ENCODE measurements at places on chromosomes 6 and 20.

GRCh38 chr20:60255415-60255814, 297.2 kb downstream of the CDH26 start:
- no peak for DNase-seq

- peak; percentile 47 for DNase-seq
Measured at GRCh38 chr6:13924146-13924948, 405 bp upstream of the RNF182 start.

DNA sequence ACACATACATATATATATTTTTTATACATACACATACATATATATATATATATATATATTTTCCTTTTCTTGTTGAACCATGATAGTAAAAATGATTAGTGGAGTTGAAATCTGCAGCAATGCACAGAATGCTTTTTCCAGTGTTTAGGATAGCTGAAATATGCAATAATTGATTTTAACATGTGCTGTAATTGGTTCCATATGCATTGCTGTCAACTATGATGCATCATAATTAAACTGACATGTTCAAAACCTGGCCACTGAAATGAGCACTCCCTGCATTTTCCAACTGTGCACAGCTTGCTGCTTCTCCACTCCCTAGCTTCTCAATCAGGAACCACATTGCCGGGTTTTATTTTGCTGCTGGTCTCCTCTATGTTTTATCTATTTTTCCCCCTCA, 358.3 kb downstream of the PAX1 start:
- no peak for DNase-seq

DNA sequence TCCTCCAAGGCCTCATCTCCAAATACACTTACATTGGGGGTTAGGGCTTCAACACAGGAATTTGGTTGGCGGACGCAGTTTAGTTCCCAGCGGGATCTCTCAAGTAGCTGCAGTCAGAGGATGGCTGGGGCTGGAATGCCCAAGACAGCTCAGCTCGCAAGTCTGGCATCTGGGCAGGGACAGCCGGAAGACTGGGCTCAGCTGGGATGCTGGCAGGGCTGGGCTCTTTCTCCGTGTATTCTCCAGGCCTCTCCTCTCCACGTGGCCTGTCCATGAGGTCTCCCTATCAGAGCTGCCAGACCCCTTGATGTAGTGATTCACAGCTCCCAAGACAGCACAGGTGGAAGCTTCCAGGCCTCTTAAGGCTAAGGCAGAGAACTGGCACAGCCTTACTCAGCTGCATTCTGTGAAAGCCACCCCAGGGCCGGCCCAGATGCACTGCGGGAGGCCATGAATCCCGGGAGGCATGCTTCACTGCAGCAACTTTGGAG, 5.0 kb downstream of the FGD2 start:
- no peak for DNase-seq

- no peak for DNase-seq
Measured at GRCh38 chr6:44826025-44826676, 438.6 kb downstream of the CDC5L start.

DNA sequence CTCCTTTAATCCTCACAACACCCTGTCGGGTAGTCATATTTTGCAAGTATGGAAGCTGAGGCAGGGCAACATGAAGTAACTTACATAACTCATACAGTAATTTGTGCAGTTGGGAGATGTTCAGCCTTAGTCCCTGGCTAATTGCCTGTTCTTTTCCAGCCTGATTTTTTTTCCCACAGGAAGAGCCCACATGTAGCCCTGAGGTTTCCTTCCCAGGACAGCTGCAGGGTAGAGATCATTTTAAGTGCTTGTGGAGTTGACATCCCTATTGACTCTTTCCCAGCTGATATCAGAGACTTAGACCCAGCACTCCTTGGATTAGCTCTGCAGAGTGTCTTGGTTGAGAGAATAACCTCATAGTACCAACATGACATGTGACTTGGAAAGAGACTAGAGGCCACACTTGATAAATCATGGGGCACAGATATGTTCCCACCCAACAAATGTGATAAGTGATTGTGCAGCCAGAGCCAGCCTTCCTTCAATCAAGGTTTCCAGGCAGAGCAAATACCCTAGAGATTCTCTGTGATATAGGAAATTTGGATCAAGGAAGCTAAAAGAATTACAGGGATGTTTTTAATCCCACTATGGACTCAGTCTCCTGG, 5.0 kb upstream of the BTN2A1 start:
- no peak for DNase-seq

- DNase-seq, result no peak
Measured at GRCh38 chr6:127221201-127221600, 45.5 kb upstream of the RNF146 start.

DNA sequence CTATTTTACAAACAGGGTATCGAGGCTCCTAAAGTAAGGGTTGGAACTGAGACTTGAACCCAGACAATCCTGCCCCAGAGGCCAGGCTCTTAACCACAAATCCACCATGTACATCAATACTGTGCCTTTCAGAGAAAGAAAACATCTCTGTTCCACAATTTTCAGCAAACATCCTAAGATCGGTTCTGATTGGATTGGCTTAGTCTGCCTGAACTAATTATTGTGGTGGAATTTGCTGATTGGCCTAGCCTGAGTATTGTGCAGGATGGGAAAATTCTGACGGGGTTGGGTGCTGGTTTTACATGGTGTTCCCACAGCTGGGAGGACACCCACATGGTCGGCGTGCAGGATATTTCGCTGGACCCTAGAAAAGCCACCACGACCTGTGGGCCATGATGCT, at the start of gene CLPSL1:
Gene CLPSL1, plus strand, starts transcription at position 301 of the 400 bp plus-strand sequence. Its CDS starts 92 bp downstream, at position 393.
- DNase-seq, result no peak

GRCh38 chr6:12483712-12484111, 193.6 kb downstream of the EDN1 start:
- peak; percentile 89 for DNase-seq

DNA sequence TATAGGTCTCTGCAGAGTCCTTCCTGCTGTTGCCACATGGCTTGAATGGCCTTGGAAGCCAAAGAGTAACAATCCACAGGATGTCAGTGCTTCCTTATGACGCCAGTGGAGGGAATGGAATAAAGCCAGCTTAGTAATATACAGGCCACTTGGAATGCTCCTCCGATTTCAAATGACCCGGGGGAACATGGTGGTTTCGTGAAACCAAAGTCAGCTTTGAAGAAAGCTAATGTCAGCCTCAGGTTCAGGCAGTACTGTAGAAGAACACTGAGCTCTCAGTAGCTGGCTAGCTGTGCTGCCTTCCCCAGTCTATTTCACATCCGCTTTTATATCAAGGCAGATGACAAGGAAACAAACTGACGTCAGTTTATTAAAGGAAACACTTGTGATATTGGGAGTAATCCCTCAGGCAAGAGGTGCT, 189.1 kb downstream of the DTNBP1 start:
- DNase-seq, result peak; percentile 49

DNA sequence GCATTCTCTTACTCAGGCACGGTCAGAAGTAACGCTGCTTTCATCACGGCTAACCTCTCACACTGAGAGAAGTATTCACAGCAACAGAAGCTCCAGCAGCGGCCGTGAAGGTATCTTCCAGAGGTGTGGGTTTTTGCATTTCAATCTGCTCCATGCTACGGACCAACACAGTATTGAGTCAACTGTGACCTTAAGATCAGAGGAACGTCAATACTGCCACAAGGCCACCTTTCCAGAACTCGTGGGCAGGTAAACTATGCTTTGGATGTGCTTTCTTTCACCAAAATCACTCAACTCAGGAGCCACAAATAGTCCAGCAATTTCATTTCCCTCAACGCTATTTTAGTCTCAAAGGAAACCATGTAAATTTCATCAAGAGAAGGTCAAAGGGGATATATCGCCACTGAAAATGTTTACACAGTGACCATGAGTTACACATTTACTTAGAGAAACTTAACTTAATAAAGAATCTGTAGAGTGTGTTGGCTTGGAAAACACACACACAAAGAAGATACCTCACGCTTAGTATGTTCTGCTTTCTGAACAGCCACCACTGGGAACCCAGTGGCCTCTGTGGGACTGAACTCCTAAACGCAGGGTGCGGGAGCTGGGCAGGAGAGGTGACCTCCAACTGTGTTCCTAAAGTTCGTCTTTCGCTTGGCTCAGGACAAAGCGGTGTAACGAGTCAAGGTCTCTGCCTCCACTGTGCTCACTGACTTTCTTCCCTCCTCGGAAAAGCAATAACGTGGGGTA, 27.9 kb downstream of the TXNDC5 start:
- no peak for DNase-seq

- peak; percentile 59 for DNase-seq
Measured at GRCh38 chr6:2157441-2158127, 87.8 kb downstream of the GMDS start.

DNA sequence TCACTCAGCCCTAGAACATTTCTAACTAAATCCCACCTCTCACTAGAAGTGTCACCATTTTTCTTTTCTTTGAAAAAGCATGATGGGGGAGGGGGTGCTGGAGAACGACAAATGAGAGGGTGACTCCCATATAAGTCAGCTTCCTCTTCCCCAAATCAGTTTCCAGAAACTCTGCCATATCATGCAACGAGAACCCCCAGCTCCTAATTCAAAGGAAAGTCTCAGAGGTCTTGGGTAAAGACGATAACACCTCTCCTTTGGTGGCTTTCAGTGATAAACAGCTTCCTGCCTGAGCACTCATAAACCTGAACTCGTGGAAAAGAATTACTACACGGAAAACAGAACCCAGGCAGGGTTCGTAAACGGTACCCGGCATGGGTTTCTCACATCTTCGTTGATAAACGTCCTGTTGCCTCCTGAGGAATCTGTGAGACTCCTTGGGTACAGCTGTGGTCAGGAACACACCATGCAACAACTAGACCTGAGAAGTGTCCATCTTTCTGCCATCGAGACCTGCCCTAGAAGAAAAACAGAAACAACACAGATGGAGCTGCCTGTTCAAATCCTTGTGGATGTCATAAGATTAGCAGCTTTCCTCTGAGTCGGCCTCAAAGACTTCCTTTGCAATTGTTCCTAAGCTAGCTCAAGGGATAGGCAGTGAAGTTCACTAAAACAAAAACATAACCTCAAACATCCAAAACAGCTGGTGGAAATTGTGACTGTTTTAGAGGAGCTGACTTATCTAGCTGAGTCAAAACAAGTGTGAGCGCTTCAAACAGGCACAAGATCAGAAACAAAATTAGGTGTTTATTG, 185.8 kb upstream of the PRDM1 start:
- peak; percentile 40 for DNase-seq

DNA sequence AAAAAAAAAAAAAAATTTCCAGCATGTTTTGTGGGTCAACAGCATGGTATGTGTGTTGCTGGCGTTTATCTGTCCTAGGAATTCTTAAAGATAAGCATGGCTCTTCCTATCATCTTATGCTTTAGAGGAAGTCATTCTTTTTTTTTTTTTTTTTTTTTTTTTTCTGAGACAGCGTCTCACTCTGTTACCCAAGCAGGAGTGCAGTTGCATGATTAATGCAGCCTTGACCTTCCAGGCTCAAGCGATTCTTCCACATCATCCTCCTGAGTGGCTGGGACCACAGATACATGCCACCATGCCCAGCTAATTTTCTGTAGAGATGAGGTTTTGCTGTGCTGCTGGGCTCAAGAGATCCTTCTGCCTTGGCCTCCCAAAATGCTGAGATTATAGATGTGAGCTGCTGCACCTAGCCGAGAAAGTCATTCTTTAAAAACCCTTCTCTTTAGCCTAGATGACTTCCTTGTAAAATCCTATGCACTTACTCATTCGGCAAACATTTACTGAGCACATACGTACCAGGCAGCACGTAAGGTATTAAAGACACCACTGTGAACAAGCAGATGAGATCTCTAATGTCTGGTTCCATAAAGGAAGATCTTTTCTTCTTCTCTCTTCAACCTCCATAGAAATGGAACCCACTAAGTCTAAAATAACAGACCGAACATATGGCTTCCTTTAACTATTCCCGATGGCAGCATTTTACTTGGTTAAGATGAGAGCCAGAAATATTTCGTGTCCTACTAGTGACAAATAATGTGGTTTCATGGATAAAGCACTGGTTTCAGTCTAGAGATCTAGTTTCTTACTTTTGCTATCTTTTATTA, 122.4 kb downstream of the RIN2 start:
- DNase-seq, result peak; percentile 91

DNA sequence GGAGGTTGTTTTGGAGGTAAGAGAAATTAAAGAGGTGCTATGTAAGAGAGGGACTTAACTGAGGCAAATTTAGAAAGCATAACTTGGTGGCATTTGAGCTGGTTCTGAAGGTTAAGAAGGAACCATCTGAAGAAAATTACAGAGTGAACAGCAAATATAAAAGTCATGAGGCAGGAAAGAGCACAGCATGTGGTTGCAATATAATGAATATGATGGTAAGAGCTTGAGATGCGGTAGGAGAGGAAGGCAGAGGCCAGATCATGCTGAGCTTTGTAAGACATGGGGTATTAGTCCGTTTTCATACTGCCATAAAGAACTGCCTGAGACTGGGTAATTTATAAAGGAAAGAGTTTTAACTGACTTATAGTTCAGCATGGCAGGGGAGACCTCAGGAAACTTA, 279.1 kb downstream of the UTRN start:
- no peak for DNase-seq

- peak; percentile 98 for DNase-seq
Measured at GRCh38 chr20:7841971-7842310, 98.3 kb downstream of the HAO1 start.

- no peak for DNase-seq
Measured at GRCh38 chr6:11622156-11622555, 84.6 kb downstream of the TMEM170B start.

GRCh38 chr6:49299279-49299678, 163.8 kb downstream of the MMUT start:
- DNase-seq, result peak; percentile 2

Data from iris pigment epithelial cell (primary cell).